ENCODE measurements at places on chromosomes 4 and X.

DNA sequence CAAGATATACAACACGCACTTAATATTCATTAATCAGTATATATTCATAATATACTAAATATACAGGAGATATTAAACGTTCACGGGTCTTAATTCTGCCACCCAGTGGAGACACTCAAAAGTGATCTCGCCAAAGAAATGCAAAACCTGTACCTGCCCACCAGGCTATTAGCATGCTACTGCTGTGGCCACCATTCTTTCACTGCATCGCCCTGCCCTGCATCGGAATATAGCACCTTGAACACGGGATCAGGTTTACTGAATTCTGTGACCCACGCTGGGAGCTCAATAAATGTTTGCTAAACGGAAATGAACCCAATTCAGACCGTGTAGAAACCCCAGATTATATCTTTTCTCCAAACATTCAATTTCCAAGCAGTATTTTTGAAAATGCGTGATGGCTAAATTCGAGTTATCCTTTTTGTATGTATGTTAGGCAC is 840 bp upstream of the CLCN3 start:
- peak; percentile 17 for DNase-seq

GRCh38 chr4:11338956-11339782 is 89.5 kb downstream of the HS3ST1 start:
- DNase-seq = no peak

DNA sequence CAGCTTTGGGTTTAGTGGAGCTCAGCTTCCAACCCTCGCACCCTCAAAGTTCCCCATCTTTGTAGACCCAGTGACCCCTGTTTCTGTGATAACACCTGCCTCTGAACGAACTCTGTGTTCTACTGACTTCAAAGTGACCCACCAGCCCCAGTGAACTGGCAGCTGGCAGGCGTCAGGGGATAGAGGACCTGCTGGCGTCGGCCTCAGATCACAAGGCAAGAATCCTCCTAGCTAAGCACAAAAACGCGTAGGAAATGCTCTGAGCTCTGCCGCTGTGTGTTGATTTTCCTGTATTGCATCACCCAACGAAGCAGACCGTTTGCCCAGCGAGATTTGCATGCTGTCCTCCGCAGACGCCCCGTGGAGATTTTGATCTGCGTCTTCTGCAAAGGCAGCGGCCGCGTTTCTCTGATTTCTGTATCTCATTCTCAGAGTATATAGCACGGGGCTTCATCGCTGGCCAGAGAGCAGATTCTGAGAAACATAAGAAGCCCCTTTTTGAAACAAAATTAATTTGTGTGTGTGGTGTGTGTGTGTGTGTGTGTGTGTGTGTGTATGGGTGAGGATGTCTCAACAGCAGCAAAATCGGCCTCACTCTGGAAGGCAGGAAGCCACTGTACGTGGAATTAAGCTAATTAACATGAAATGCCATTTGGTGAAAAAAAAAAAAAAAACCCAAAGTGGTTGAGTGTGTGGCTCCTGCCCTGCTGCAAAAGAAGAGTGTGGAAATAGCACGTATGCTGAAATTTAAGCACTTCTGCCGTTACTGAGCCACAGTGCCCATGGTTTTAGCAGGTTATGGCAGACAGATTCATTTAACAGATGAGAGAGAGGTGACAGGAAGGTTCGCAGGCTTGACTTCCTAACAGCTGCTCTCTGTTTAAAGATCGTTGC is 29.2 kb upstream of the ASMTL start:
- DNase-seq = peak; percentile 49

DNA sequence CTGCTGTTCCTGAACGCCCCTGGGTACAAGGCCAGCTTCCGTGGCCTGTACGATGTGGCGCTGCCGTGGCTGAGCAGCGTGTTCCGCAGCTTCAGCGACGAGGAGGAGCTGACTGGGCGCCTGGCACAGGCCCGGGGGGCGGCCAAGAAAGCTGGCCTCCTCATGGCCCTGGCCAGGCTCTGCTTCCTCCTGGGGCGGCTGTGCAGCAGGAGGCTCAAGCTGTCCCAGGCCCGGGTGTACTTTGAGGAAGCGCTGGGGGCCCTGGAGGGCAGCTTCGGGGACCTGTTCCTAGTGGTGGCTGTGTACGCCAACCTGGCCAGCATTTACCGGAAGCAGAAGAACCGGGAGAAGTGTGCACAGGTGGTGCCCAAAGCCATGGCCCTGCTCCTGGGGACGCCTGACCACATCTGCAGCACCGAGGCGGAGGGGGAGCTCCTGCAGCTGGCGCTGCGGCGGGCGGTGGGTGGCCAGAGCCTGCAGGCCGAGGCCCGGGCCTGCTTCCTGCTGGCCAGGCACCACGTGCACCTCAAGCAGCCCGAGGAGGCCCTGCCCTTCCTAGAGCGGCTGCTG is 28.2 kb downstream of the SH3TC1 start:
- no peak for DNase-seq

DNA sequence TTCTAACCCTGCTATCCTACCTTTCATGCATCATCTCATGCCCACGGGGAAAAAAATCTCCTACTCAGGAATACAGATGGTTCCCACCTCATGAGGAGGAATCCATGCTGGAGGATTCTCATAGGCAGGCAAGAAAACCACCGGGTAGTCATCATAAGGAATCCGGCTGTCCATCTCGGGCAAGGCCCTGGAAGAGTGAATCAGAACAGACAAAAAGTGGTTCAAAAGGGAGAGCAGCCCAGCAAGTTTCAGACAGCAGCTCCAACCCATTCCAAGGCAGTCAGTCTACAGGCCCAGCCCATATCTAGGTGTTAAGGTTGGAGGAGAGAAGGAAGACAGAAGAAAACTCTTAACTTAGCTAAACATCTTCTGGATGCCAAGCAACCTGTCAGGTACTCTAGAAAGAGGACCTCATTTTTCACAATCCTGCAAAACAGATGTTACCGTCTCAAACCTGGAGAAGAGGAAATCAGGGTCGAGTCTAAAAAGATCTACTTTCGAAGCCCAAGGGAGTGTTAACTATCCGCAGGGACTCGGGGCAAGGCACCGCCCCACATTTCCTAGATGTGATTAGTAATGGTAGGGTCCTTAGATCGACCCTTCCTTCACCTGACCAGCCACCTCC is 447 bp downstream of the PDZD11 start:
- DNase-seq = no peak

- no peak for DNase-seq
Measured at GRCh38 chr4:88729146-88729760, 31.6 kb upstream of the NAP1L5 start.

- DNase-seq = no peak
Measured at GRCh38 chrX:43860646-43861370, 21.4 kb downstream of the MAOB start.

DNA sequence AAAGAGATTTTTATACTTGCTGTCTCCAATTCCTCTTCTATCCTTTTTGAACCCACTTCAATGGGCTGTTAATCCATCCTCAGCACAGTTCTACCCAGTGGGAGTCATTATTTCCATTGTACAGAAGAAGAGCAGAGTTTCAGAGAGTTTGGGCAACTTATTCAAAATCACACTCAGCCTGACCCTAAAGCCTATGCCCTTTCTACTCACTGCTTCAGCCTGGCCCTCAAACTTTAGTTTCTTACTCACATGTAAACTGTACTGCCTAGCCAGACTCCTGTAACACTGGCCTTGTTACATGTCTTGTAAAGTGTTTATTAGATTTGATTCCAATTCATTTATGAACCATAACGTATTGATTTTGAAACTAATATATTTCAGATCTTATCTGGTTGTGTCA is 25.1 kb upstream of the USO1 start:
- no peak for DNase-seq

Measured in stimulated activated CD8-positive, alpha-beta memory T cell treated with anti-CD3 and anti-CD28 coated beads, Interleukin-7, amount 100 ng/mL, for 1 hour (primary cell).